ENCODE measurements at places on chromosomes 3 and 15.

DNA sequence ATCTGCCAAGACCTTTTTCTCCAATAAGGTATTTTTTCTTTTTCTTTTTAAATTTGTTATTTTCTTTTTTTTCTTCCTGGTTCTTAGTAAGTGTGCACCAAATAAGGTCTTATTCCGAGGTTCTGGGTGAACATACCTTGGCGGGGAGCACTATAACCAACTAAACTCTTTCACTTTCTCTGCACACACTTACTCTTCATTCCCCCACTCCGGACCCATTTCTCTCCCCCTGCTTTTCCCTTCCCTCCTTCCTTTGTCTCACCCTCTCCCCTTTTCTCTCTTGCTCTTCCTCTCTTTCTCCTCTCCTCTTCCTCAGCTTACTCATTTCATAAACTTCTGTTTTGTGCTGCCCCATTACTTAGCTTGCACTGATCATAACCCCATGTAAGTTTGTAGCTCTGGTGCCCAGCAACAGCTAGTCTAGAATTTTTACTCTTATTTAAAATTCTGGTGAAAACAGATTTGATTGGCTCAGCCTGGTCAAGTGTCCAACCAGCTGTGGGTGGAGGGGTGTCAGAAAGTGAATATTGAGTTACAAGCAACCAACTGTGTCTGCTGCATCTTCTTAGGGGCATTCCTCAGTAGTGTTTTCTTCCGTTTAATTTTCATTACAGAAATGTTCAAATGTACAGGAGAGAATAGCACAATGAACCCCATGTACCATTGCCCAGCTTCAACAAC lies 297.5 kb downstream of the SHQ1 start:
- no peak for DNase-seq

- no peak for DNase-seq
These were observed 40.9 kb downstream of the CPN2 start for GRCh38 chr3:194310060-194310835.

GRCh38 chr3:124410471-124410870 lies 319.8 kb upstream of the UMPS start:
- DNase-seq, result no peak

DNA sequence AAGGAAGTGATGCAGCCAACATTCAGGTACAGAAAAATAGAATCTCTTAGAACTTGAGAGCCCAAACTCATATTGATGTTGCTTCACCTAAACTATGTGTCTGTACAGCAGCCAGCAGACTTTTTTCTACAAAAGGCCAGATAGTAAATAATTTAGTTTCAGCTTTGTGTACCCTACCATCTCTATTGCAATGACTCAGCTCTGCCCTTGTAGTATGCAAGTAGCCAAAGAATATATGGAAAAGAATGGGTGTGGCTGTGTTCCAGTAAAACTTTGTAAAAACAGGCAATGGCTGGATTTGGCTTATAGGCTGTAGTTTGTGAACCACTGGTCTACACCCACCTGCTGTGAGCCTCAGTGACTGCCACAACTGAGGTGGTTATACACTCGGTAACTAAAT lies 392.5 kb upstream of the RARB start:
- no peak for DNase-seq

DNA sequence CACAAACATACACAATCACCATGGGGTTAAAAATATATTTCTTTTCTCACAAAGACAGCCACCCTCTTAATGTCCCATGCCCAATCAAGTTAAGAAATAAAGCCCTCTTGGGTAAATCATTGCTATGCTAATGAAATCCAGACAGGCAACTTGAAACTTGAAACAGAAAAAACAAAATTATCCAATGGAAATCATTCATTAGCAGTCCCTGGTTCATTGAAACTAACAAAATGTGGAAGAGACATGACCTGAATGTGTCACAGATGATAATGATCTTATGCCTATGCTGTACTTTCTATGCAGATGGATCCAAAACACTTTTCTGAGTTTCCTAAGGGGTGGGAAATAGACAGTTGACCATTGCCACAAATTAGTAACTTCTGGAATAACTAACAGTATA lies 983.7 kb downstream of the MCTP2 start:
- DNase-seq, result no peak

Data from substantia nigra (tissue), 51 donors.